ENCODE measurements at places on chromosomes 2 and 18. TPM values are rescaled to one million over a fixed set of nuclear protein-coding genes. Genes with fewer than 3 reads are reported as not detected.

DNA sequence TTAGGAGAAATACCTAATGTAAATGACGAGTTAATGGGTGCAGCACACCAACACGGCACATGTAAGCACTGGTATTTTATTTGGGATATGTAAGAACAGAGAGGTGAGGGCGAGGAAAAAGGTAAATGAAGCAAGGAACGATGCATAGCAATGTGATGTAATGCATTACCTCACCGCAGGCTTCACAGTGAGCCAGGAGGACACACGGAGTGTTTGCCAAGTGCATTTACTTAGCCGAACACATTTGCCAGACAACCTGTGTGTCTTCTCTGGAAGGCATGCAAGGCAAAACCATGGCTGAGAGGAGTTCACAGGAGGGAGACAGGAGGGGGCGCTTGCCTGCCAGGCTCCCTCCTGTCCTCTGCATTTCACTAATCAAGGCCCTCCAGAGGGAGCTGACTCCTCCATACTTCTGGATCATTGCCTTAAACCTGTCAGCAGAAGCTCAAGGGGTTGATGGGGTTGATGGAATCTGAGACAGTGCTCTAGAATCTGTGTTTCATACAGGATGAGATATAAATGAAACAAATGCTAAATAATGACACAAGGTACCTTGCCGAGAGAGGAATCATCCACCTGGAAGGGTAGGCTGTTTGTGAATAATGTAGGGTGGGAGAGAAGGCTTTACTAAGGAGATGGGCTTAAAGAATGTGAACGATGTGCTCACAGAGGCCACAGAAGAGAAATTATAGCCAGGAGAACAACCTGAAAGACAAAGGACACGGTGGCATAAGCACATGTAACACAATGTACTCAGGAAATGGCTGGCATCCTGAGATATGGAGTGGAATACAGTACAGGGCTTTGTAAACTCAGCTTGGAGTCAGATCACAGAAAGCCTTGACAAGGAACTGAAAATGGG is 9.1 kb upstream of the TPRKB start:
- no peaks in the 10 kb centered on the region for H3K4me1 ChIP-seq
- no peaks in the 10 kb centered on the region for H3K36me3 ChIP-seq
- DNase-seq, result no peak
- no peak overlapping the region for H3K27ac ChIP-seq

DNA sequence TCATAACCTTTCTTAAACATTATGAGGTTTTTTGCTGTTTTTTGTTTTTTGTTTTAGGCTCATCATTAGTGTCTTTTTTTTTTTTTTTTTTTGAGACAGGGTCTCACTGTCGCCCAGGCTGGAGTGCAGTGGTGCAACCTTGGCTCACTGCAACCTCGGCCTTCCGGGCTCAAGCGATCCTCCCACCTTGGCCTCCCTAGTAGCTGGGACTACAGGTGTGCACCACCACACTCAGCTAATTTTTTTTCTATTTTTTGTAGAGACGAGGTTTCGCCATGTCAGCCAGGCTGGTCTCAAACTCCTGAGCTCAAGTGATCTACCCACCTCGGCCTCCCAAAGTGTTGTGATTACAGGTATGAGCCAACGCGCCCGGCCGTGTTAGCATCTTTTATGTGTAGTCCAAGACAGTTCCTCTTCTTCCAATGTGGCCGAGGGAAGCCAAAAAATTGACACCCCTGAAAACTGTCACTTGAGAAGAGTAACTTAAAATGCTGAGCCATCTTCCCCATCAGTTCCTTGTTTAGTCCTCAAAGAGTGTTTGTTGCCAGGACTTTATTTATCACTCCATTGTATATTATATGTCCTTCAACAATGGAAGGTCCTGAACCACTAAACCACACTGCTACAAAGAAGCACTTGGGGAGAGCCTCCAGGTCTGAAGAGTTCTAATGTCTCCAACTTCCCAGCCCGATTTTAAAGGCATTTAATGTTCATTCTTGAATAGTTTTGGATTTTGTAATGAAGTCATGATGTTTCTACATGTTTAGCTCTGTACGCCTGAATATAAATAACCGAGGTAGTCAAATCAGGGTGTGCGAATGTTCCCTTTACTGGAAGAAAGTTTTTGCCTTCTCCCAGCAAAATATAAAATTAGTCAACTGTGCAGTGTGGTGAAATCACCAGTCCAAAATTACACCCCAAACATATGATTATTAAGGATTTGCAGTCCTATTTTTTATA is 26.4 kb downstream of the ZNF516 start:
- peak; percentile 14 for DNase-seq
- no peaks in the 10 kb centered on the region for H3K27me3 ChIP-seq
- H3K27ac ChIP-seq, result peak overlapping the region; percentile 11

GRCh38 chr2:106269591-106270291 is 75.6 kb upstream of the UXS1 start:
- peak; percentile 61 for DNase-seq
- peak overlapping the region; percentile 23 for H3K4me3 ChIP-seq
- H3K36me3 ChIP-seq, result no peaks in the 10 kb centered on the region
- H3K27me3 ChIP-seq, result no peaks in the 10 kb centered on the region
- H3K27ac ChIP-seq, result no peak overlapping the region

DNA sequence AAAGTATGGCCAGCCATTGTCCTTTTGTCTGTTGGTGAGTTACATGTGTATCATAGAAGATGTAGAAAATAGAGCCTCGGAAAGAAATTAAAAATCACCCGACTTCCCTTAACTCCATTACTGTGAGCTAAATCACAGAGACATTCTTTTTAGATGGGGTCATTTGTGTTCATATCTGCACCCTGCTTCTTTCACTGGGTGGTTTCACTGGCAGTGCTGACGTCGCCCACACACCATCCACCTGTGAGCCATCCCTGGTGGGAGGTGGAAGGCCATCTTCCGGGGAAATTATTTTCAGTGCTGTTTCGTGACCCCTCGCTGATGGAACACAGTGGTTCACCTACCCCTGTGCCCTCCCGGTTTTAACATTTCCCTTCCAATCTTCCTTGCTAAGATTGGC is 21.2 kb downstream of the SH3BP4 start:
- H3K36me3 ChIP-seq, result no peaks in the 10 kb centered on the region
- H3K4me1 ChIP-seq, result peaks cover 55% of the 10 kb centered on the region
- H3K27me3 ChIP-seq, result no peaks in the 10 kb centered on the region

DNA sequence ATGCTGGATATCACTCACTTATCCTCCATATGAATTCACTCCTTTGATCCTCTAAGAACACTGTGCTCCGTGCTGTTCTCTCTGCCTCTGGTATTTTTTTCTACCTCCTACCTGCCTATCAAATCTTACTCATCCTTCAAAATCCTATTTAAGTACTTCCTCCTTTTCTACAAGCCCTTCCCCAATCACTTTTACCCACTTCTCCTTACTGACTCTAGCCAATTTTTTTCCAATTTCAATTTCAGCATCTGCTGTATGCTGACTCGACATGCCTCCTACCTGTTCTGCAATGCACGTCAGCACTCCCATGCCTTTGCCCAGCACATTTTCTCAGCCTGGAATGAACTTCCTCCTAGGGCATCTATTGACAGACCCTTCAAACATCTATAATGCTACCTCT is 37.3 kb upstream of the LNPK start:
- no peaks in the 10 kb centered on the region for H3K27me3 ChIP-seq
- no peak for DNase-seq
- no peaks in the 10 kb centered on the region for H3K4me1 ChIP-seq

DNA sequence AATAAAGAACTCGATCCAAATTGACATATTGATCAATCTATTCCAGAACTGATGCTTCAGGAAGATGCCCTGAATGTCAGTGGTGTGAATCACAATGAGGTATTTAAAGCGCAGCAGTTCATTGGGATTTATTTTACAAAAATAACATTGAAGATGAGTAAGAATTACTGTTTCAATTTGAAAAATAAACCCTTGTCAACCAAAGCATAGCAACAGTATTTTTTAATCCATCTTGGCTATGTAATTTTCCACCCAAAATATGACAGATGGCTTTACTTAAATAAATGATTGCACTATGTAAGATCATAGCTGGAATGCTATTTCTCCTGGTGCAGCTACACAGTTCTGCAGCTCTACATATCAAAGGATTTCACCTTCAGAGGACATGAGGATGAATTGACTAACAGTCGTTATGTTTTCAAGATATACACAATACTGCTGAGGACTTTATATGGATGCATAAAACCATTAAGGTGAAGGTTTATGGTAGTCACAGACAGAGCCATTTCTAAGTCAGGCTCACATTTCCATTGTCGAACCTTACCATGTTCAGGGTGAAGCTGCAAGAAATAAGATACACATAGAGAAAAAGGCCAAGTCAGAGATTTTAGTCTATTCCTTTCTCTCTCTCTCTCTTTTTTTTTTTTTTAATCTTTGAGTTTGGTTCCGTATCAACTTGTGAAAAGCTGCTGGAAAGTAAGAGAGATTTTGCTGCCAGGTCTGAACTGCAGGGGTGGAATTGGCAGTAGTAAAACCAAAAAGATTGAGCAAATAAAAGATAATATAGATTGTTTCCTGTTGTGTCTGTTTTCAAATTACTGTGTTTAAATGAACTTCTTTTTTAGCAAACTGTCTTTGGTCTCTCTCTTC is 398.0 kb upstream of the CDH20 start:
- no peak overlapping the region for H3K27ac ChIP-seq
- DNase-seq, result no peak
- H3K36me3 ChIP-seq, result no peaks in the 10 kb centered on the region

DNA sequence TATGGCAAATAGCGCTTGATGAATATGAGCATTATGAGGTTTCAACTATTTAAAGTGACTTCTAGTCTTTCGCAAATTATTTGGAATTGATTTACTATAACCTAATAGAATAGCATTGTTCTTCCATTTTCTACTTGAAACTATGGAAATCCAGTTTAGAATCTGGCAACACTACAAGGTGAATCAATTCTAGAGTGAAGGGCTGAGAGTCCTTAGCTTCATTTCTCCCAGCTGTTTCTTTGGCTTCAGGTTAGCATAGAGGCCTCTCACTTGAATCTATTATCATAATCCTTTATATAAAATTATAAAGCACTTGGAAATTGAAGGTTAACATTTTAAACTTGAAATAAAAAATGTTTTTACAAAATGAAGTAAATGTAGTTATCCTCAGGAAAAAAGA is 318.8 kb downstream of the CCDC85A start:
- no peaks in the 10 kb centered on the region for H3K4me1 ChIP-seq
- no peak overlapping the region for H3K27ac ChIP-seq
- no peak overlapping the region for H3K4me3 ChIP-seq
- H3K27me3 ChIP-seq, result no peaks in the 10 kb centered on the region

- no peaks in the 10 kb centered on the region for H3K27me3 ChIP-seq
- DNase-seq, result no peak
- no peaks in the 10 kb centered on the region for H3K4me1 ChIP-seq
- no peak overlapping the region for H3K4me3 ChIP-seq
- no peaks in the 10 kb centered on the region for H3K36me3 ChIP-seq
- no peak overlapping the region for H3K27ac ChIP-seq
Observed at GRCh38 chr2:195871326-195871725, 197.3 kb downstream of the DNAH7 start.

DNA sequence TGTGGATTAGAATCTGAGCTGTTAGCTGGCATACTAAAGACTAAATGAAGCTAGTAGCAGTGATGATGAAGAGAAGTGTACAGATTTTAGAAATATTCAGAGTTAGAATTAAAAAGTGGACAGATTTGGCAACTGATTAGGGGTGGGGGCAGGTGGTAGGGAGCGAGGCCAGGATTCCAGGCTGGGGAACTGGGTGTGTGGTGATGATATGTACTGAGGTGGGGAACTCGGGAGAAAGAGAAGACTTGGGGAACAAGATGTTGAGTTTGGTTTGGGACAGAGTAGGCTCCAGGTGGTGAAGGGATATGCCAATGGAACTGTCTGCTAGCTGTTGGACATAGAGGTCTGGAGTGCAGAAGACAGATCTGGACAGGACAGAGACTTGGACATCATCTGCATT is 9.2 kb upstream of the CYP26B1 start:
- no peaks in the 10 kb centered on the region for H3K27me3 ChIP-seq
- no peaks in the 10 kb centered on the region for H3K4me1 ChIP-seq
- DNase-seq, result no peak
- H3K4me3 ChIP-seq, result no peak overlapping the region

GRCh38 chr2:42810971-42811811 is 18.8 kb upstream of the HAAO start:
- H3K27ac ChIP-seq, result peak overlapping the region; percentile 99
- peak; percentile 62 for DNase-seq
- H3K4me3 ChIP-seq, result peak overlapping the region; percentile 80
- no peaks in the 10 kb centered on the region for H3K27me3 ChIP-seq

GRCh38 chr2:145000376-145000775 is 480.5 kb upstream of the ZEB2 start:
- H3K27ac ChIP-seq, result peak overlapping the region; percentile 26
- no peaks in the 10 kb centered on the region for H3K36me3 ChIP-seq
- H3K4me3 ChIP-seq, result no peak overlapping the region
- DNase-seq, result no peak
- H3K4me1 ChIP-seq, result no peaks in the 10 kb centered on the region
- no peaks in the 10 kb centered on the region for H3K27me3 ChIP-seq

The DPP4 gene
- 1.7 TPM for total RNA-seq

The BOLL gene
- 51.0 TPM for total RNA-seq

The METTL8 gene
- 34.3 TPM for total RNA-seq

The RGPD4 gene
- total RNA-seq, result 7.1 TPM

The MC4R gene
- not detected for total RNA-seq

The MERTK gene
- 74.2 TPM for total RNA-seq

The EDAR gene
- total RNA-seq, result 0.74 TPM

The RAD51AP2 gene
- total RNA-seq, result 22.7 TPM

The DSC3 gene
- total RNA-seq, result 0.24 TPM

The SERPINB13 gene
- not detected for total RNA-seq

The TSGA10 gene
- total RNA-seq, result 110 TPM

The G6PC2 gene
- 2.5 TPM for total RNA-seq

The ARHGAP28 gene
- total RNA-seq, result 76.8 TPM
